ENCODE measurements at places on chromosomes 3 and 15.

- no peak for DNase-seq
Observed at GRCh38 chr3:85760342-85760741, 801.6 kb downstream of the CADM2 start.

DNA sequence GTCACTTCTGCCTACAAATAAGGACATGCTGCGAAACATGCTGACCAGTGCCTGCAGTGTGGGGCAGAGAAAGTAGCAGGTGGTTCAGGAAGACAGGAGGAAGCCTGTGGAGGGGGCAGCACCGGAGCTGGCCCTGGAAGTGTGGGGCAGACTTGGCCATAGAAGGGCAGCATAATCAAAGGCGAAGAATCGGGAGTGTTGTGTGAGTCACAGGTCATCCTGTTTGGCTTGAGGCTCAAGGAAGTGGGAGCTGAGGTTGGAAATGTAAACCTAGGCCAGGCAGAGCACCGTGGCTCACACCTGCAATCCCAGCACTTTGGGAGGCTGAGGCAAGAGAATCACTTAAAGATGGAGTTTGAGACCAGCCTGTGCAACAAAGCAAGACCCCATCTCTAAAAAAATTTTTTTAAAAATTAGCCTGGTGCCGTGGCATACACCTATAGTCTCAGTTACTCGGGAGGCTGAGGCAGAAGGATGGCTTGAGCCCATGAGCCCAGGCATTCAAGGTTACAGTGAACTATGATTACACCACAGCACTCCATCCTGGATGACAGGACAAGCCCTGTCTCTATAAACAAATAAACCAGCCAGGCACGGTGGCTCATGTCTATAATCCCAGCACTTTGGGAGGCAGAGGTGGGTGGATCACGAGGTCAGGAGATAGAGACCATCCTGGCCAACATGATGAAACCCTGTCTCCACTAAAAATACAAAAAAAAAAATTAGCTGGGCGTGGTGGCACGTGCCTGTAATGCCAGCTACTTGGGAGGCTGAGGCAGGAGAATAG, 54.0 kb downstream of the FAM43A start:
- DNase-seq = no peak

DNA sequence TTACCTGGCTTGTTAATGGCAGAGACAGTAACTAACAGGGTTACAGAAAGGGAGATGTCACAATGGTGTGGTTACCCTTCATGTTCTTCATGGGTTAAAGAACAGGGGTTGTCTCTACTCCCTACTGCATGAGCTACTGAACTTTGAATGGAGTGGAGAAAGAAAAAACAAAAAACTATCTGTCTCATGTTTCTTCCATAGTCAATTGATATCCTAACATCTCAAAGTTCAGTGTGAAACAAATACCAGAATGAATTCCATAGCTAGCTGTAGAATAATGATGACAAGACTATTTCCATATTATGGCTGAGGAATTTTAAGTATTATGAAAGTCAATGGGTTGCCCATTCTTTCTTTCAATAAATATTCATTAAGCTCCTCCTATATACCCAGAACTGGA, 161.3 kb upstream of the LPP start:
- no peak for DNase-seq

GRCh38 chr3:127990461-127990860, 61.8 kb upstream of the SEC61A1 start:
- DNase-seq = no peak

DNA sequence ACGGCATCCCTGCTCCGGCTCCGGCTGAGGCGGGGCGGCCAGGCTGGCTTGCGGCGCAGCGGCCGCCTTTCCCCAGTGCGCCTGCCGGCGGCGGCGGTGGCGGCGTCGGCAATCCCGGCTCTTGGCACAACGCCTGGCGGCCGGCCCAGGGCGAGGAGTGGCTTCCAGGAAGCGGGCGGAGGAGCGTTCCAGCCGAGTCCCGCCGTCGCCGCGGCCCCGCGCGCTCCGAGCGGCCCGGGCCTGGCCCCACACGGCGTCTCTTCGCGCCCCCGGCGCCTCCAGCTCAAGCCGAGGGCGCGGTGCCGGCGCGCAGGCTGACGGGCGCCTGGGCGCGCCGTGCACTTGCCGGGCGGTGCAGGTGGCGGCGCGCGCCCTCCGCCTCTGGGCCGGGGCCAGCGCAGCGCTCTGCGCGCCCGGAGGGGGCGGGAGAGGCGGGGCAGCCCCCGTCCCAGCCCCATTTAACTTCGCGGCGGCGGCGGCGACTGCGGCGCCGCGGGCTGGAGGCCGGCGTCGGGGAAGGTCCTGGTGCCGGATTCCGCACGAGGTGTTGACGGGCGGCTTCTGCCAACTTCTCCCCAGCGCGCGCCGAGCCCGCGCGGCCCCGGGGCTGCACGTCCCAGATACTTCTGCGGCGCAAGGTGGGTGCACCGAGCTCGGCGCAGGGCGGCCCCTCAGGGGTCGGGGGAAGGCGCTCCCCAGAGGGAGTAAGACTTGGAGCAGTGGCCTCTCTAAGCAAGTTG, at the start of gene ADAMTSL3:
ADAMTSL3 (plus strand) TSS at position 485 of the 740 bp plus-strand sequence. CDS start 1,639 bp downstream, outside the sequence.
- DNase-seq = no peak

- DNase-seq = no peak
Observed at GRCh38 chr3:174016186-174016585, 618.6 kb downstream of the NLGN1 start.

- DNase-seq = no peak
Observed at GRCh38 chr3:98903705-98904481, 2.4 kb upstream of the DCBLD2 start.

DNA sequence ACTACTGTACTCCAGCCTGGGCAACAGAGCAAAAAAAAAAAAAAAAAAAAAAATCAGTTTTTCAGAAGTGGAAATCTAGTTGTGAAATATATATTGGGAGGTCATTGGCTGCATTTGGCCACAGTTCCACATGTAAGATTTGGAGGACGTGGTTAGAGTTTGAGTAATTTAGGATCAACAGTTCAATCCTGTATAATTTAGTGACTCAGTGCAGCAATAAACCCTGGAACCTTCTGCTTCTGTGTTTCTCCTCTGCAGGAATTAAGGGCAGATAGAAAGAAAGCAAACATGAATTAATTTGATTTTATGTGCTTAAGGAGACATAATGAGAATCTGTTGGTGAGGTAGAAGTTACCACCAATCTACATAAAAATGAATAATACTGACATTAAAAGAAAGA, 347.0 kb downstream of the PTPRG start:
- no peak for DNase-seq

DNA sequence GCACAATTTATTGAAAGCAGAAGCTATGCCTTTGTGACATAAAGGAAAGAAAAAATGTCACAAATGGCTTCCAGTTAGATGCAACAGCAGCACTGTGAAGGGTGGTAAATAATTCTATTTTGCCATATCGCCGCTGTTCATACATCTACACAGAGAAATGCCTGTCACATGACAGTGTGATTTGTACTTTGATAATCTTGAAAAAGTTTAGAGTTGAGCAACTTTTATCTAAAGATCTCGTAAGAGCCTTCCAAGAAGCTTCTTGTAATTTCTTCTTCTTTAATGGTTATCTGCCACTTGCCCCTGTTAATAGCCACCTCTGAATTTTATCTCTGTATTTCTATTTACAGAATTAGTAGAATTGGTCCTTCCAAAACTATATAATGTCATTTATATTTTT, 192.3 kb downstream of the ATP8B4 start:
- DNase-seq = no peak

- DNase-seq = no peak
Observed at GRCh38 chr3:37675833-37676596, 185.7 kb upstream of the CTDSPL start.

DNA sequence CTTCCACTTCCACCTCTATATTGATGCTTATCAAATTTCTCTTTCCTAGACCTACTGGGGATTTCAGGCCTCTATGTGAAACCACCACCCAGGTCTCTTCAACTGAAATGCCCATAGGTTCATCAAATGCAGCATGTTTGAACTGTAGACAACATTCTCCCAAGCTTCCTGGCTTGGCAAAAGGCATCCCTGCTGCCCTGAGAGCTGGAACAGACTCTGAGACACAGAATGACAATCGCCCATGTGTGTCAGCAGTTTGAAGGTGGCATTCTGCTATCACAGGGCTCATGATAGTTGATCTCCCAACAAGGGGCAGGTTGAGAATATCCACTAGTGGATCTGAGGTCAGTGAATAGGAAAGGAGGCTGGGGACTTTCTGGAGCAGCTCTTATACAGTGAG, 200.7 kb downstream of the RPLP1 start:
- no peak for DNase-seq

- DNase-seq = no peak
Observed at GRCh38 chr15:69997161-69997485, 100.6 kb downstream of the TLE3 start.

DNA sequence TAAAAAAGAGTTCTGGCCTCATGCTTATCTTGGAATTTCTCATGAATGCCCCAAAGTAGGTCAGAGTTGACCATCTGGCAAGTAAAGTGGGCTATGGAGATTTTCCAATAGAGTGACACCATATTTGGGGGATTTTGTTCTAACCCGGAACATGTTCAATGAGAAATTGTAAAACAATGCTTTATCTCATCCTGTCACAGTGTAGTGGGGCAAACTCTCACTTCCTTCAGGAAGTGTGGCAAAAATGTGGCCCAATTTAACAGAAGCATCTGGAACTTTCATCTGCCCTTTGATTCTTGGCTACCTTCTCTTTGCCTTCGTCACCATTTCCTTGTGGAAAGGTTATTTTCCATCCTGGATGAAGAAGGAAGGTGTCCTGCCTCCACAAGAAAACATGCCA, 70.8 kb downstream of the ADAMTS9 start:
- no peak for DNase-seq

- no peak for DNase-seq
Observed at GRCh38 chr3:47908744-47909143, 105.8 kb downstream of the DHX30 start.

- DNase-seq = peak; percentile 70
Observed at GRCh38 chr3:71492974-71493771, 90.4 kb downstream of the FOXP1 start.

DNA sequence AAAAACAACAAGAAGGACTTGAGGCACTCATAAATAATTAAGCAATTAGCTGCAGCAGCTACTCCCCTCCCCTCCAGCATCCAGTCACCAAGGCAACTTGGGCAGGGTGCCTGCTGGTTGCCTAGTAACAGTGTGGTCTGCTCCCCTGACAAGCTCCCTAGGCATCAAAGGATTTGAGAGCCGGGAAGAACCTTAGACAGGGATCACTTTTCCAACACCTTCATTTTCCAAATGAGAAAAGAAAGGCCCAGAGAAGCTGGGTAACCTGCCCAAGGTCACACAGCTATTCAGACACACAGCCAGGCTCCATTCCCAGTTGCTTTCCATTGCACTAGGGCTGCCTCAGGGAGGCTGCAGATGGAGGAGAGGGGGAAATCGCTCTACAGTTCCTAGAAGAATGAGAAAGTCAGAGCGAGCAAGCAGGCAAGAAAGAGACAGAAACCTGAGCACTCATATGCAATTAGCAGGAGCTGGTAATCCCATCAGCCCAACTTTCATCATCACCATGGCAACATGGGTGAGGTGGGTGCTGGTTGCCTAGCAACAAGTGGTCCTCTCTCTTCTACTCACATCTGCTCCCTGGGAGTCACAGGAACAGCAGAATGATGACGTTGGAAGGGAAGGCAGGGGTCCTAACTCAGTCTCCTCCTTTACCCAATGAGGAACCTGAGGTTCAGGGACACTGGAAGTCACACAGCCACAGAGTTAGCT, 3.6 kb upstream of the EIF4E3 start:
- DNase-seq = peak; percentile 52

DNA sequence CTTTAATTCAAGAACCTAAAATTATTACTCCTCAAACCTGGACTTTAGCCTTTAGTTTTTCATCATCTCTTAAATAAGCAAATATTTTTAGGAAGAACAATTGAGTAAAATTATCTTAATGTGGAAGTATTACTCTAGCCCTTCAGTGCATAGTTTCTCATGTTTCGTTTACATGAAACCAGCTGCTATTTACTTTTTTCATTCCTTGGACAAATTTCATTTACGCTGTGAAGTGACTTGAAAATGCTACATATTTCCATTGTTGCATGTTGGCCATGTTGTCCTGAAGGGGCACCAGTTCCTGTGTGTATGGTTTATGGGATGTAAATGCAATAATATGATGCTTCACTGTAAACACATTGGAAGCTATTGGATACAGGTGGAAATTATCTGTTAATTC, 49.9 kb downstream of the SLC25A26 start:
- DNase-seq = no peak

DNA sequence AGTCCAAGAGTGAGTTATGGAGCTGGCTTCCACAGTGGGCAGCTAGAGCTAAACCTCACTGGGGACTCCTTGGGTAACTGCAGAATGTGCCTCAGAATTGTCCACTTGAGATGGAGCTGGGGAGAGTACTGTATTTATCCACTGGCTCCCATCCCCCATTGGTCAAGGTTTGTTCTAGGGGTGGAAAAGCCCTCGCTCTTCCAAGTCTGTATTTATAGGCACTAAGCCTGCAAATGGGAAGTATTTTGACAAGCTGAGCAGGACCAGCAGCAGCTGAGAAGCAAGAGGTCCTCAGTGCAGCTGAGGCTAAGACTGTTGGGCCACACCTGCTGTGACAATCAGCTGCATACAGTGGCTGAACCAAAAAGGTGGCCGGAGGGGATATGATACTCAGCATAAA, 5.8 kb downstream of the USP13 start:
- no peak for DNase-seq

DNA sequence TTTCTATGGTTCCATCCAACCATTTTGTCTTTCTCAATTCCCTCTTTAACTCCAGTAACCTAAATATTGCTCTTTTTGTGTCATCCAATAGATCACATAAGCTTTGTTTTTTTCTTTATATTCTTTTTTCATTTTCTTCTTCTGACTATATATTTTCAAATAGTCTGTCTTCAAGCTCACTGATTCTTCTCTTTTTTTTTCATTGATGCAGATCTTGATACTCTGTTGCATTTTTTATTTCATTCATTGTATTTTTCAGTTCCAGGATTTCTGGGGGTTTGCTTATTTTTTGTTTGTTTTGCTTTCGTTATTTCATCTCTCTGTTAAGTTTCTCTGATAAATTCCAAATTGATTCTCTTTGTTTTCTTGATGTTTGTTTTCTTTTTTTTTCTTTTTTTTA, 36.2 kb downstream of the CLDN1 start:
- no peak for DNase-seq

GRCh38 chr3:146550743-146551510, 6.5 kb upstream of the PLSCR1 start:
- DNase-seq = no peak

DNA sequence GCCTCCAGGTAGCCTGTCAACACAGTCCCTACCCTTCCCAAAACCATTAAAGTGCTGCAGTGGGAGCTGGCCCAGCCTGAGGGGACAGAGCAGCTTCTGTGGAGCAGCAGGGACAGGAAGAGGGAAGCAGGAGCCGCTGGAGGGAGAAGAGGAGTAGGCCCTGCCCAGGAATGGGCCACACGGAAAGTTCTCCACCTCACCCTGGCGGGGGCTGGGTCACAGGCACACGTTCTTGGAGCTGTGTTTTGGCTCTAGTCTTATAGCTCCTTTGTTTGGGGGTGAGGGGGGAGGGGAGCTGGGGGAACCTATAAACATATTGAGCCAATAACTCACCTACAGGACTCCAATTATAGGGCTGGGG, 508.6 kb downstream of the SHQ1 start:
- DNase-seq = no peak

GRCh38 chr3:146590521-146590920, 14.6 kb downstream of the PLSCR5 start:
- DNase-seq = no peak
